Cortex of kidney (tissue), 1 donor: ENCODE measurements at places on chromosomes 4 and X.

DNA sequence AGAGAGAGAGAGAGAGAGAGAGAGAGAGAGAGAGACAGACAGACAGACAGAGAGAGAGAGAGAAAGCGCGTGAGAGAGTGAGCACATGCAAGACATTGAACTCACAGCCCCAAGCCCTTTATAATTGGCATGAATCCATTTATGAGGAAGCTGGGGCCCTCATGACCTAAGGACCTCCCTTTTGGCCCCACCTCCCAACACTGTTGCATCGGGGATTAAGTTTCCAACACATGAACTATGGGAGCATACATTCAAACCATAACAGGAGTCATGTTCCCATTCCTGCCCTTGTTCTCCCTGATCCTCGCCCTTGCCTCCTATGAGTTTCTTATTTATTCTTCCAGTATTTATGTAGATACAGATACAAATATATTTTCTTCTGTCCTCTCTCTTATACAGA lies 269.8 kb upstream of the ARX start:
- DNase-seq, result no peak

- no peak for DNase-seq
Measured at GRCh38 chrX:34654696-34655490, 2.2 kb downstream of the TMEM47 start.

DNA sequence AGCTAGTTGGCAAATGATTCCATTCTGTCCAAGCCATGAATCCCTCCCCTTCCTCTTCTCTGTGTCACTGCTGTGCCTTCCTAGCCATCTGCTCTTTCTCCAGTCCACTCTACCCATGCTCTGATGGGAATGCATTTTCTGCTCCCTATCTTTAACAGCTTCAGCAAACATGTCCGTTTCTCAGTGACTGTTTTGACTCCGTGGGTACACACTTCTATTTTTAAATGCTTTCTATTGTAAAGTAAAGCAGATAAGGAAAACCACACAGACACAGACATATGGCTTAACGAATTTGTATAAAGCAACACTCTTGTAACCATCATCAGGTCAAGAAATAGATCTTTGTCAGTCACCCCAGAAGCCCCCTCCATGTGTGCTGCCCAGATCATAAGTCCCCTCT lies 72.4 kb upstream of the KLHL13 start:
- no peak for DNase-seq

DNA sequence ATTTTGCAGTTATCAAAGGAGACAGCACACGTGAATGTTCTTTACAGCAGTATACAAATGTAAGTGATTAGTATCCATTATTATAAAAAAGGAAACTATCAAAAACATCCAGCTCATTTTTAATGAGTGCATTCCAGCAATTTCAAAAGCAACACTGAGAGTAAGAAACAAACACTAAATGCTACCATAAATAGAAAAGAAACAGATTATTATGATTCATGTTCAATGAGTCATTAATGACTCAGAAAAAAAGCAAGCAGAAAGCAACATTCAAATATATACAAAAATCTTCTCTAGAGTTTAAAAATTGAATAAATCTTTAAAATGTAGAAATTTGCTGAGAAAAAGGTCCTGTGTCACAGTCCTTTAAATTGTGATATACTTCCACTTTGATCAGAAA lies 346.5 kb upstream of the FMR1 start:
- DNase-seq, result no peak

DNA sequence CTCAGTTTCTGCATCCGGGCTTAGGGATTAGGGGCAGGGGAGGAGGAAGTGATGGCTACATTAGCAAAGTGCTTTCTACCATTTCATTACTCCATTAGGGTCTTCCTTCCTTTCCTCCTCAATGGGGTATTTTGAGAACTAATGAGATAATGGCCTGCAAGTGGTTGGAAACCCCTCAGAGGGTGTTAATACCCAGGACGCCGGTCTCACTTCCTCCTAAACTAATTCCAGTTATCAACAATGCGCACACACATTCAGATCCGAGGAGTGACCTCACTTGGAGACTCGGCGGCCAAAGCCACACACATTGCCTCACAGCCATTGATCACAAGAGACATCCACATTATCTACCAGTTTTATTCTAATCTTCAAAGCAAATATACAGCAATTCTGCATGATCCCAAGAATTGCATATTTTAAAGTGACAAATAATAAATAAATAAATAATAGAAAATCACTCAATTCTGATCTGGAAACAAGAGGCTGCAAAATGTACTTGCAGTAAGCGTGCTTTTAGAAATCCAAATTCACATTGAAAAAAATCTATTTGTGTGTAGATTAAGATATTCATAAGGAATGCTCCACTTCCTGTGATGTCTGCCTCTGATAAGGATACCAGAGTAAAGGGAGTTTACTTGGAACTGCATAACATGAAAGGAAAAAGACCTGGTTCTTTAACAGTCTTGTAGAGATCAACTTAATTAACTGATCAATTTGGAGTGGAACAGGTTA lies 329.1 kb downstream of the FBXW7 start:
- no peak for DNase-seq

DNA sequence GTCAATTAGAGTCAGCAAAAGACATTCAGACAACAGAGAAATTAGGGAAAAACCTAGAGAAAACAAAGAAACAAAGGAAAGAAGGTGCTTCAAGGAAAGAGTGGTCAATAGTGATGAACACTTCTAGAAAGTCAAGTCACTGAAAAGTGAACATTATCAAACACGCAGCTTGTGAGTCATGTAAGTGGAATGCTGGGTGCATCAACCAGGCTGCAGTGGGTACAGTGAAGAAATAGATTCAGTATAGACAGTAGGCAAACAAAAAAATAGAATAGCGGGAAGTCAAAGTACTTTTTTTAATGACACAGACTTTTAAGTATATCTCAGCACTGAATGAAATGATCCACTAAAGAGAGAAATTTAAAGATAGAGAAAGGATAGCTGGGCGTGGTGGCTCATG lies 245.8 kb downstream of the ARHGAP24 start:
- DNase-seq, result no peak

- no peak for DNase-seq
Measured at GRCh38 chr4:48651914-48652313, 128.2 kb downstream of the FRYL start.

GRCh38 chrX:132171478-132171877 lies 43.7 kb upstream of the FRMD7 start:
- DNase-seq, result no peak

GRCh38 chr4:169410839-169411770 lies 140.3 kb upstream of the SH3RF1 start:
- no peak for DNase-seq

GRCh38 chrX:9942086-9942485 lies 25.1 kb upstream of the CLDN34 start:
- no peak for DNase-seq

- DNase-seq, result no peak
Measured at GRCh38 chr4:94458682-94459081, 6.9 kb downstream of the PDLIM5 start.

DNA sequence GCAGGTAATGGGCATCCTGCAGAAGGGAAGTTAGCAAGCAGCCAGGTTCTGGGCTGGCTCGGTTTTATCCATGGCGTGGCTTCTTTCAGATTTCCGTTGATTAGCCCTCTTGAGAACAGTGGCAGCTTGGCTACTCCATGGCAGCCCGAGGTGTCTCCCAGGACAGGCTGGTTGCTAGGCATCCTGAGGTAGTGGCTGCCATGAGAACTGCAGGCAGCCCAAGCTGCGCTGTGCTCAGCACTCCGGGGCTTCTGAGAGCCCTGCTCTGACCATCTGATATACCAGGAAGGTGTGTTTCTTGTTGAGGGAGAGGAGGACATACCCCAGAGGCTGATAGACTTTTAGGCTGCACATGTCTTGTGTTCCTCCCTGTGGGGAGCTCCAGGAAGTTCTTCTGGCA lies 253.4 kb upstream of the CASK start:
- no peak for DNase-seq

GRCh38 chr4:78288327-78288726 lies 231.2 kb downstream of the FRAS1 start:
- DNase-seq, result no peak

- no peak for DNase-seq
Measured at GRCh38 chr4:169136796-169137557, 126.9 kb upstream of the CBR4 start.

- no peak for DNase-seq
Measured at GRCh38 chr4:167102475-167102874, 131.8 kb downstream of the SPOCK3 start.

GRCh38 chrX:41180194-41180908 lies 95.1 kb downstream of the USP9X start:
- no peak for DNase-seq

DNA sequence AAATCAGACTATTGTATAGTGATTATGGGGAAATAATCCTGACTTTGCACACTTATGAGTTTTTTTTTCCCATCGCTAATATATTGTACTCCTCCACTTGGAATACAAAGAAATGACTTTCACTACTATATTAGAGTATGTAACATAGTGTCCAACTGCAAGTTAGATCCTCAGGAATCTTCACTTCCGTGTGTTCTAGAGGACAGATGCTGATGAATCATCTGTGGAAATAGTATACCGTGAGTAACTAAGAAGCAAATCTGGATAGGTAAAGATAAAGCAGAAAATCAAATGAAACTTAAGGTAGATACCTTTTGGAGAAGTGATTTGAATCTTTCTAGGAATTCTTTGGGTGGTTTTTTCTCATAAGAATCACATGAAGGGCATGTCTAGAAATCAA lies 8.3 kb downstream of the IL21 start:
- DNase-seq, result no peak

GRCh38 chr4:110347805-110348204 lies 128.2 kb upstream of the ENPEP start:
- DNase-seq, result no peak

GRCh38 chr4:169017971-169018370 lies 7.9 kb upstream of the CBR4 start:
- DNase-seq, result no peak

DNA sequence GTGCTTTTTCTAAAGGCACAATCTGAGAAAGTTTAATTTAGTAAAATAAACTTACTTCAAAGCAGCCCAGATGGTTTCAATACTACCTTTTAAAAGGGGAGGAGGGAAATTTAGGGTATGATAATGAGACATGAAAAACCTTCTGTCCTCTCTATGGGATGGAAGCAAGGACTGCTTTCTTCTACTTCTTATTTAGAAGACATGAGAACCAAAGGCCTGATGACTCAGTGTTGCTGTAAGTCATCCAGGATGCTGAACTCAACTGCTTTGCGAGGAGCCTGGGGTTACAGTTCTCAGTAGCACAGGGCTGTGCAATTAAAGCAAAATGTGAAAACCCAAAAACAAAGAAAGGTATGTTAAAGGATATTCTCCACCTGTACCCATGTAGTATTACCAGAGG lies 140.8 kb upstream of the EDNRA start:
- DNase-seq, result no peak

DNA sequence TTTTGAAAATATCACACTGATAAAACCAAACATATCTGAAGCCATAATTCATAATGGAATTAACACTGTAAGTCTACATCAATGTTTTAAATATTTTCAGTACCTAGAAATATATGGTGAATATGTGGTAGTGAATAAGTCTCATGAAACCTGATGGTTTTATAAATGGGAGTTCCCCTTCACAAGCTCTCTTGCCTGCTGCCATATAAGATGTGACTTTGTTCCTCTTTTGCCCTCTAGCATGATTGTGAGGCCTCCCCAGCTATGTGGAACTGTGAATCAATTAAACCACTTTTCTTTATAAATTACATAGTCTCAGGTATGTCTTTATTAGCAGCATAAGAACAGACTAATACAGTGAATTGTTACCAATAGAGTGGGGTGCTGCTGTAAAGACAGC lies 536.8 kb upstream of the GALNT7 start:
- no peak for DNase-seq

DNA sequence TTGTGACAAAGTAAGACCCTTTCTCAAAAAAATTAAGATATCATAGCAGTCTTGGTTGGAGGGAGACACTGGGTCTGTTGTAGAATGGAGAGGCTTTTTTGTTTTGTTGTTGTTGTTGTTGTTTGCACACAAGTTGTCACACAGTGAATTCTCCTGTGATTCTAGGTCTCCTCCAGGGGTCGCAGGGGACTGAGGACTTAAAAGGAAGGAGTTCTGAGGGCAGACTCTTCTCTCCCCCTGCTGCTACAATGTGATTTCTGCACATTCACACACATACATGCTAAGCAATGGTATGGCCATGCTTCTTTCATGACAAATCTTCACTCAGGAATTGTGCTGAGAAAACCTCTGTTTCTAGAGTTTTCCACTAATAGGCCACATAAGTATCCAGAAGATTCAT lies 71.1 kb downstream of the ZNF732 start:
- DNase-seq, result no peak

DNA sequence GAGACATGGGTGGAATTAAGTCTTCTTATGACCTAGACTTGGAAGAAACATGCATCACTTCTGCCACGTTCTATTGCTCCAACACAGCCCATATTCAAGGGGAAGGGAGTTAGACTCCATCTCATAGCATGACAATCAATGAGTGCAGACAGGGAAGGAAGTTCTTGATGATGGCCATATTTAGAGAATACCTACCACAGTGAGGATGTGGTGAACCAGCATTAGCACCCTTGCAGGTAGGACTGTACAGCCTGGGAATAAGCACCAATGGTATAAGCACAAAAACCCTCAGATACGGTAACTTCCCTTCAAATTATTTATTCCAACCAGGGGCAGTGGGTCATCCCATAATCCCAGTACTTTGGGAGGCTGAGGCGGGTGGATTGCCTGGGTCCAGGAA lies 29.8 kb downstream of the PAGE2 start:
- DNase-seq, result no peak

GRCh38 chr4:139295942-139296299 lies 5.4 kb upstream of the NAA15 start:
- DNase-seq, result no peak

DNA sequence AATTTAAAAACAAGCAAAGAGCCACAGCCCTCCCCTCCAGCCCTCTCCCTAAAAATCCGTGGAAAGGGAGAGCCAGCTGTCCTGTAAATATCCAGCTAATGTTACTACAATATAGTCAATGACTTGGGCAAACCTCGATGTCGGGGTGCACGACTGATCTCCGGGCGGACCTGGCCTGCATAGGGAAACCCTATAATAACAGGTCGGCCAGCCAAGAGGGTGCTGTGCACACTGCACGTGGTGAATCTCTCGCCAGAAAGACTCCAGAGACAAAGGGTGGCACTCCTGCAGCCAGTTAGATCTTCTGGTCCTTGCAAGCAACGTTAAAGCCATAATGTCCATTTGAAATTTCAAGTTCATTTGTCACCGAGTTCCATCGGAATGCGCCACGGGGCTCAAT lies 1092.8 kb downstream of the ADGRL3 start:
- no peak for DNase-seq

- no peak for DNase-seq
Measured at GRCh38 chrX:80812176-80812575, 2.5 kb upstream of the BRWD3 start.

- no peak for DNase-seq
Measured at GRCh38 chrX:12753366-12753765, 37.8 kb upstream of the PRPS2 start.

GRCh38 chr4:156575430-156576073 lies 396.0 kb downstream of the PDGFC start:
- no peak for DNase-seq

DNA sequence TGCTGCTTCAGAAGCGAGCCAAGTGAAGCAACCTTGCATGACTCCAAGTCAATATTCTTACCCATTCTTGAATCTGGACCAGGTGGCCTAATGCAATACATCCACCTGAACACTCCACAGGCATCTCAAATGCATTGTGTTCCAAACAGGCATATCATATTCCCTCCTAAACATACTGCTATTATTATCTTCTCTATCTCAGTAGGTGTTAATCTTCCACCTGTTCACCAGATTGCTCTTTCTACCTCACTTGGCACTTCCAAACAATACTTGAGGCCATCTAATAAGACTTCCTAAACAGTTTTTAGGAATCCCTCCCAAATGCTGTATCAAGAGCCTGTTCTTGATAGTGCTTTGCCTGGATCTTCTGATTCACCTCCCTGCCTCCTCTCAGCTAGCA lies 90.7 kb downstream of the GPRIN3 start:
- DNase-seq, result no peak
